ENCODE measurements at places on chromosomes 5 and 9. TPM values are rescaled to one million over a fixed set of nuclear protein-coding genes. Genes with fewer than 3 reads are reported as not detected.

The ANKRD33B gene
- 20.5 TPM for total RNA-seq

The PTGES gene
- total RNA-seq, result 3.2 TPM

The INIP gene
- 18.3 TPM for total RNA-seq

The TMEM252 gene
- not detected for total RNA-seq

DNA sequence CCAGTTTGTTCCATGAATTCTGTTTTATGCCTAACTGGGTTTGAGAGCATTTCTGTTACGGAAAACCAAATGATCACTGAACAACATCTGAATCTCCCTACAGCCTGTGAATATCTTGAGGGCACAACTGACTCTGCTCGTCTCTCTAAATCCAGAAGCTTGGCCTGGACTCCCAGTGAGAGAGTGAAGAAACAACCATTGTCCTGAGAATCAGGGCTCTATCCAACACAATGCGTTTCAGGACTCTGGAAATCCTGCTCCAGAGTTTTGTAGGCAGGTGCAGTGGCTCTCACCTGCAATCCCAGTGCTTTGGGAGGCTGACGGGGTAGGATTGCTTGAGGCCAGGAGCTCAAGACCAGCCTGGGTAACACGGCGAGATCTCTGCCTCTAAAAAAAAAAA is 7.8 kb upstream of the MVB12B start:
- H3K4me1 ChIP-seq, result no peaks in the 10 kb centered on the region
- no peaks in the 10 kb centered on the region for H3K36me3 ChIP-seq
- H3K27ac ChIP-seq, result no peak overlapping the region
- DNase-seq, result no peak
- no peak overlapping the region for H3K4me3 ChIP-seq

- H3K4me3 ChIP-seq, result no peak overlapping the region
- no peak overlapping the region for H3K27ac ChIP-seq
- no peaks in the 10 kb centered on the region for H3K27me3 ChIP-seq
Measured at GRCh38 chr5:116343961-116344360, 230.7 kb downstream of the SEMA6A start.

- H3K4me1 ChIP-seq, result no peaks in the 10 kb centered on the region
- no peak for DNase-seq
- H3K36me3 ChIP-seq, result no peaks in the 10 kb centered on the region
- H3K27ac ChIP-seq, result no peak overlapping the region
- no peaks in the 10 kb centered on the region for H3K27me3 ChIP-seq
- no peak overlapping the region for H3K4me3 ChIP-seq
Measured at GRCh38 chr5:148720257-148720656, 65.9 kb upstream of the HTR4 start.

DNA sequence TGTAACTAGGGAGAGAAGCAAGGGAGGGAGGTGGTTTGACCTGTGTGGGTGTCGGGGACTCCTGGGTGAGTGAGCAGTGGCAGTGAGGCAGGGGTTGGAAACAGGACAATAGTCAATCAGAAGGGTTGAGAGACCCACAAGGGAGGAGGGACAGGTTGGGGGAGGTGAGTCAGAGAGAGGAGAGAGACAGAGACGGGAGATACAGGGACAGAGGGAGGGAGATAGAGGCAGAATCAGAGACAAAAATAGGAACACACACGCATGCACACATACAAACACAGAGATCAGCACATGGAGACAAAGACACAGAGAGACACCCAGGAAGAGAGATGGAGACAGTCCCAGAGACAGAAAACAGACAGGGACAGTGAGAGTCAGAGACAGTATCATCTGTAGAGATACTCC is 39.3 kb upstream of the PTGS1 start:
- H3K27ac ChIP-seq, result no peak overlapping the region
- H3K36me3 ChIP-seq, result no peaks in the 10 kb centered on the region
- no peaks in the 10 kb centered on the region for H3K27me3 ChIP-seq
- no peak overlapping the region for H3K4me3 ChIP-seq

- no peaks in the 10 kb centered on the region for H3K27me3 ChIP-seq
- DNase-seq, result no peak
- peaks cover 12% of the 10 kb centered on the region for H3K4me1 ChIP-seq
Measured at GRCh38 chr9:36832164-36832795, 201.8 kb downstream of the PAX5 start.

DNA sequence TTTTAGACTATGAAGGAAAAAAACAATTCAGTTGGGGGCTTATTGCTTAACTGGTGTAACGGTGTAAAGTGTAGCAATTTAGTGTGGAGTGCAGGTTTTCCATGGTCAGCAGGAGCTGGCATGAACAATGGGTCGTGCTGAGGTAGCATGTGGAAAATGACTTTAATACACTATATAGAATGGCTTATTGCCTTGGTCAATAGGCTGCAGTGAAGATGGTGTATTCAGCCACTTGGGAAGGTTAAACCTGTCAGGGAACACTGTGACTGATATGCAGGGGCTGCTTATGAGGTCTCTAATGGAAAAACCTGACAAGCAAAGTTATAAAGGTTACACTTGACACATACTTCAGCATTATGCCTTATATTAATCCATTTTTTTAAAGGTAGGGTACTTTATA is 764.7 kb upstream of the ARRDC3 start:
- H3K36me3 ChIP-seq, result no peaks in the 10 kb centered on the region
- H3K4me1 ChIP-seq, result no peaks in the 10 kb centered on the region
- no peaks in the 10 kb centered on the region for H3K27me3 ChIP-seq
- H3K27ac ChIP-seq, result no peak overlapping the region
- no peak for DNase-seq

DNA sequence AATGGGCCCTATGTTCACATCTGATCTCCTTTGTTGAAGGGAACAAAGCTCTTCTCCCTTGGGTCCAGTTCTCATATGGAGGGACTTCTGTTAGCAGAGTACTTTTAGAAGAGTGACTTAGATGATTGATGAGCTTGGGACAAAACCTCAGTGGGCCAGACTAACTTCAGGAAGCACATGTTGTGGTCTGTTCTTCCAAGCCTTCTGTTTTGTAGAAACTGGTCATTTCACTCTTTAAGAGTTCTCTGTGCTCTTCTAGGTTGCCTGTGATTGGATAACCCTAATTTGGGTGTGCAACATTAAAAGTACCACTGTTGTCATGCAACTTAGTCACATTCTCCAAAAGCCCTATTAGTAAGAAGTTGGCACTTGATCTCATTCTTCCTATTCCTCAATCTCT is 183.5 kb upstream of the ACO1 start:
- no peak for DNase-seq
- no peaks in the 10 kb centered on the region for H3K4me1 ChIP-seq
- H3K36me3 ChIP-seq, result no peaks in the 10 kb centered on the region
- no peak overlapping the region for H3K27ac ChIP-seq
- H3K4me3 ChIP-seq, result no peak overlapping the region

DNA sequence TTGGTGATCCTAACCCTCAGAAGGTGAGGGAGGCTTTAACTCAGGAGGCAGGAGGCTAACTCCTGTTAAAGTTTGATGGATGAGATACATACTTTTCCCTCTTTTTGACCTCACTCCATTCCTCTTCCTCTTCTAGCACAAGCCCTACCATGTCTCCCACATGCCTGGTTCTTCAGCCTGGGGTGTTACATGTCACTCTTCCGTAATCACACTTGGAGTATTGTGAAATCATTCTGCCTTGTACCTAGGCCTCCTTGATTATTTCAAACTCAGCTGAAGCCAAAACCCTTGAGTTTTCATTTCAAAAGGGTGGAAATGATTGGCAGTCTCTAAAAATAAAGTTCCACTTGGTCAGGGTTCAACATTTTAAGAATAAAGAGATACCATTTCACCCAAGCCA is 1.8 kb downstream of the PLAC8L1 start:
- H3K27ac ChIP-seq, result no peak overlapping the region
- DNase-seq, result no peak
- H3K4me1 ChIP-seq, result no peaks in the 10 kb centered on the region
- peaks cover 4% of the 10 kb centered on the region for H3K36me3 ChIP-seq

GRCh38 chr5:138461343-138462125 is 3.7 kb upstream of the EGR1 start:
- no peak overlapping the region for H3K27ac ChIP-seq
- H3K4me3 ChIP-seq, result no peak overlapping the region
- peaks cover 8% of the 10 kb centered on the region for H3K4me1 ChIP-seq
- no peaks in the 10 kb centered on the region for H3K36me3 ChIP-seq
- peaks cover 11% of the 10 kb centered on the region for H3K27me3 ChIP-seq

DNA sequence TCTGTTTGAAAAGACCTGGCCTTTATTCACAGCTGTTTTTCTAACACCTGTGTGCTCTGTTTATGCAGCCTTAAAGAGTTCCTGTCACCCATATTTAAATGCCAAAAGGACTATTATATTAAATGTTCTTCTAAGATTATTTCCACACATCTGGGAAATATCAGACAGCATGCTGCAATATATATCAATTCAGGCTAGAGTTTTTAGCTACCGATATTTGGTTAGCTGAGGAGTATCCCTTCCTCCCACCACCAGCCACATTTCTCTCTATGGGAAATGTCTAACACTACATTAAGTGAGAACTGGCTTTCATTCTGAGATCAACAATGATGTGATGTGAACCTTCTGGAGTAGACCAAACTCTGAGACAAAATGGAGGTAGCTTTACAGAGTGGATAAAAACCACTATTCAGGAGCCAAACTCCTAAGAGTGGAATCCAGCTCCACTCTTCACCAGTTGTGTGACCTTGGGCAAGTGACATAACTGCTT is 509.2 kb downstream of the ZNF608 start:
- no peaks in the 10 kb centered on the region for H3K36me3 ChIP-seq
- no peak overlapping the region for H3K27ac ChIP-seq
- H3K27me3 ChIP-seq, result no peaks in the 10 kb centered on the region
- peaks cover 3% of the 10 kb centered on the region for H3K4me1 ChIP-seq

DNA sequence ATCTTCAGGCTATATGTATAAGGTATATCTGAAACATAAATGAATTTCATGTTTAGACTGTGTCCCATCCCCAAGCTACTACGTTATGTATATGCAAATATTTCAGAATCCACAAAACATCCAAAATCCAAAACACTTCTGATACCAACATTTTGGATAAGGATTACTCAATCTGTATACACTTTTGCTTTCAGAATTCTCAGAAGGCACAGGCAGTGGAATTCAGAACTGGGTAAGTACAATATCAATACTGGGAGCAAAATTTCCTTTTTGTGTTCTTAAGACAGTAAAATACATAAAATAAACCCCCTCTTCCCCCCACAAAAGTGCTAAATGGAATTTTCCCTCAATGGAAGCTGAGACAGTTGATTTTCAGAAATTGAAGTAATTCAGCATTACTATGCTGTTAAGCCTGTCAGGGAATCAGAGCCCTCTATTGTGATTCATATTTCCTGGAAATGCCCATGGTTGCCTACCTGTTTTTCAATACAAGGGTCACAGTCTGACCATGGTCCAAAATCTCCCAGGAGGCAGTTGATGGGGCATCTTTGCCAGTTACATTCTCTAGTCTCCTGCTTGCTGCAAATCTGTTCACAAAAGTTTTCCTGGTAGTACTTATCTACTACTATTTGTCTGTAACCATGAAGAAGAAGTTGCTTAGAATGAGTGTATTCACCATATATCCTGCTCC is 12.1 kb downstream of the C6 start:
- no peak overlapping the region for H3K27ac ChIP-seq
- no peak overlapping the region for H3K4me3 ChIP-seq
- no peaks in the 10 kb centered on the region for H3K36me3 ChIP-seq
- no peak for DNase-seq

- no peak overlapping the region for H3K4me3 ChIP-seq
- DNase-seq, result no peak
- no peaks in the 10 kb centered on the region for H3K27me3 ChIP-seq
Measured at GRCh38 chr9:129571298-129572051, 49.4 kb downstream of the C9orf50 start.

DNA sequence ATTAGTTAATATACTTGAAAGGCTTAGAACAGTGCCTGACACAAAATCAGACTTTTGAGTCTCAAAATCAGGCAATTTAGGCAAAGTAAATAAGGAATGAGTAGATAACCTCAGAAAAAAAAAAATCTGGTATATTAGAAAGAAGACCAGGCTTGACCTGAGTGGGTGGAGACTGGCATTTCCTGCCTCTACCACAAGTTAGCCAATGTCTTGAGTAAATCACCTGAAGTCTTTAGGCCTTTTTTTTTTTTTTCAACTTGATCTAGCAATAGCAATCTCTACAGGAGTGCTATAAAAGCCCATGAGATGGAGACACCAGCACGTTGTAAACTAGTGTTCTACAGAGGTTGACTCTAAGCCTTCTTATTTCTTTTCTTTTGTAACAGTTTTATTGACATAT is 104.2 kb upstream of the RASEF start:
- H3K27me3 ChIP-seq, result no peaks in the 10 kb centered on the region
- no peak overlapping the region for H3K27ac ChIP-seq
- no peak for DNase-seq

- H3K27ac ChIP-seq, result no peak overlapping the region
- no peak overlapping the region for H3K4me3 ChIP-seq
- 0 out of 2 replicates have a peak, but pooled peaks cover 2% of the 10 kb centered on the region for H3K27me3 ChIP-seq
- no peaks in the 10 kb centered on the region for H3K4me1 ChIP-seq
- no peak for DNase-seq
- no peaks in the 10 kb centered on the region for H3K36me3 ChIP-seq
Measured at GRCh38 chr9:114522286-114522685, 17.0 kb upstream of the WHRN start.

- H3K4me3 ChIP-seq, result no peak overlapping the region
- no peak for DNase-seq
- H3K27me3 ChIP-seq, result no peaks in the 10 kb centered on the region
Measured at GRCh38 chr5:129973716-129974426, 69.6 kb downstream of the CHSY3 start.

DNA sequence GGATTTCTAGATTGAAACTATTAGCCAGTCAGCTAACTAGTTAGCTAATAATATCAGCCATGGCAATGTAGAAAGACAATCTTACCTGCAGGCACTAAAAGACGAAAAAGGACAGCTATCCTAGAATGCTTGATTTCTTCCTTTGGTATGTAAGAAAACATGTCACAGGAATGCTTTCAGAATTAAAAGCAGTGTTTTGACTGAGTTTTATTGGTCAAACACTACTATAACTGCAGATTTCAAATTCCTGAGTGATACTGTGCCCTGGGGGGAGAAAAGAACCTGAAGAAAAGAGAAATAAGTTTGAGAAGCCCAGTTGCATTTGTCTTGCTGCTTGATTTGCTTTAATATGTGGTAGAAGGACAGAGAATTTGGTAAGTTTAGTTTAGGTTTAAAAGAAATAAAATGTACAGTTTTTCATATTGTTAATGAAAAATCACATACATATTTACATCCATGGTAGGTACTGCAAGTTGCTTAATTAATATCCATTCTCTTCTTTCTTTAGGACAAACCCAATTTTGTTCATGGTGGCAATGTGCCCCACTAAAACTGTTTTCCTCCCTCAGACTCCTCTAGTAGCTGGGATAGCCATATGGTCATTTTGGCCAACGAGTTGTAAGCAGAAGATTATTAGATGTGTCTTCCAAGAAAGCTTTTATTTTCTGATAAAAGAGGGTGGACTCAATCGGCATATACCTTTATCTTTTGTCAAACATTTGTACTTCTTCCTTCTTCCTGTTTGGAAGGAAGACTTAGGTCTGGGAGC is 4.3 kb upstream of the FAM169A start:
- no peak overlapping the region for H3K27ac ChIP-seq
- no peak overlapping the region for H3K4me3 ChIP-seq
- DNase-seq, result no peak
- H3K4me1 ChIP-seq, result peaks cover 12% of the 10 kb centered on the region
- no peaks in the 10 kb centered on the region for H3K27me3 ChIP-seq

GRCh38 chr5:126552614-126553013 is 42.4 kb downstream of the ALDH7A1 start:
- H3K4me1 ChIP-seq, result no peaks in the 10 kb centered on the region
- DNase-seq, result peak; percentile 1
- peaks cover 83% of the 10 kb centered on the region for H3K36me3 ChIP-seq
- H3K27ac ChIP-seq, result no peak overlapping the region
- H3K4me3 ChIP-seq, result no peak overlapping the region
- no peaks in the 10 kb centered on the region for H3K27me3 ChIP-seq
